Peyer's patch (tissue), 4 donors: ENCODE measurements at places on chromosomes 3 and 15.
A peak's percentile ranks its signal among the peaks of the same experiment; 100 is the strongest.

GRCh38 chr3:106573605-106574004 lies 704.8 kb upstream of the CBLB start:
- no peak for DNase-seq

DNA sequence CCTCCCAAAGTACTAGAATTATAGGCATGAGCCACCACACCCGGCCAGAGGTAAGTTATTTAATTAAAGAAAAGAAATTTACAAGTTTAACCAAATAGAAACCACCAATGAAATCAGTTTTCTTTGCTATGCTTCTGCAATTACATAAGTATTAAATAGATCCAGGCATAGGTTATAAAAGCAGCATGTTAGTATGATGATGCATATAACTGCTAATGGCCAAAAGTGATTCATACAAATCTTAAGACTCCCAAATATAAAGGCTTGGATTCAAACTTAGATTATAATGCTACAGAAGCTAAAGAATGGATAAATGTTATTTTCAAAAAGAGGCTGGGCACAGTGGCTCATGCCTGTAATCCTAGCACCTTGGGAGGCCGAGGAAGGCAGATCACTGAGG lies 32.8 kb upstream of the HDC start:
- DNase-seq, result no peak

- no peak for DNase-seq
Measured at GRCh38 chr15:78850941-78851755, 21.5 kb upstream of the MORF4L1 start.

DNA sequence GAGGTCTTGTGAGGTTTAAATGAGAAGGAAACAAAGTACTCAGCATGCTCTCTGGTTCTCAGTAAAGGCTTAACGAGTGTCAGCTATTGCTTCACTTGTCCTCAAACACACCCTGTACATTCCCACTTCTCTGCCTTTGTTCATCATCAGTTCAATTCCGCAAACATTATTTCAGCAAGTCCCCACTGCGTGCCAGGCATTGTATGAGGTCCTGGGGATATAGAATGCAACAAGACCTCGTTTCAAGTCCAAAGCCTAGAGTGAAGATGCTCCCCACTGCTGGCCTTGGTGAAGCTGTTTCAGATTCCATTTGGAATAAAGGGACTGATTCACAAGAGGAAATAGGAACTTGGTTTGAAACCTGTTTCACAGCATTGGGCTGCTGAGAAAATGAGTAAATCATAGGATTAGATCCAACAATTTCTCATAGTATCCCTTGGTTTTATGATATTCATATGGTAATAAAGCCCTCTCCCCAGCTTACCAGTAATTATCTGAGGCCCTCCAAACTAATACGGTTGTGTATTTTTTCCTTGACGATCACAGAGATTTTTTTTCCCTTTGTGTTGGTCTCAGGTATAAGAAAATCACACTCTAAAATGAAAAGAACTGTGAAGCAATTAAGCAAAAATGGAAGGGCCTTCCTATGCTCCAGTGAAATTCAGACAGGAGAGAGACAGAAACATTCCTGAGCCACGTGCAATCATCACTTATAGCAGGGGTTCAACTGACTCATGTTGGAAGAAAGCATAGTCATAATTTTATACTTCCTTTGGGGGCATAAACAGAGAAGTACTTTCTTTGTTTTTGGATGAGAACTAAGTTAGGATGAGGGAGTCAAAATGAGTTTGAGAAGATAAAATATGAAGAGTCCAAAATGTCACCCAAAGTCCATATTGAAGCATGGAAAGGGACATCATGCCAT lies 258.6 kb downstream of the RORA start:
- DNase-seq, result no peak

GRCh38 chr3:46866720-46867549 lies 3.7 kb upstream of the MYL3 start:
- DNase-seq, result peak; percentile 86

DNA sequence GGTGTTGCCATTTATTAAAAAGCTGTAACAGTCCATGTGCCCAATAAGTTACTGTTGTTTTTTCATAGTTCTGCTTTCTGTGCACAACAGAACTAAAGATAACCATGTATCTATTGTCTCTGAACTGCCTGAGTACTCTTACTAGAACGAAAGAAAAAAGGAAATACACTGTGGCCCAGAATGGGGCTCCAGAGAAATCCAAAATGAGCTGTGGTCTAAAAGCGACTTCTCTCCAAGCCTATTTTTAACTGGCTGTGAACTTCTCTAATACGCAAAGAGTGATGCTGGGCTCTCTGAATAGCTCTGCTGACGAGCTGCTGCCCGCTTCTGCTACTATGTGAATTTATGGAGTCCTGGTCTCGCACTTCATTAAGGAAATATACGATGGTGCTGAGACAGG lies 56.2 kb upstream of the LPP start:
- no peak for DNase-seq

GRCh38 chr3:197847866-197848401 lies 56.9 kb downstream of the LRCH3 start:
- DNase-seq, result no peak

DNA sequence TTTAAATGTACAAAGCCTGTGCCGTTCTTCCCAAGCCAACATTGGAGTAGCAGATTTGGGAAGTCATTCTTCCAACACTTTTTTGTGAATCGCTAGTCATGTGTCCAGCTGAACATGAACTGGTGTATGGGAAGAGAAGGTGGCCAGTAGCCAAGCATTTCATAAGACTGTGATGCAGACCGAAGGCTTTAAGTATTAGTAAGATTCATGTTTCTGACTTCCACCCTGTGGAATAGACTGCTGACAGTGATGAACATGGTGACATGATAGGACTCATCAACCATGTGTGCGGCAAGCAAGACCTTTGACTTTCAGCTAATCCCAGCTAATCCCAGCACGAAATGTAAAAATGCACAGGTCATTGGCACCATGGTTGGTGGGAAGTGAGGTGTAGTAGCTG lies 48.3 kb upstream of the THSD4 start:
- DNase-seq, result no peak

- no peak for DNase-seq
Measured at GRCh38 chr3:56124546-56124945, 343.7 kb downstream of the ERC2 start.

DNA sequence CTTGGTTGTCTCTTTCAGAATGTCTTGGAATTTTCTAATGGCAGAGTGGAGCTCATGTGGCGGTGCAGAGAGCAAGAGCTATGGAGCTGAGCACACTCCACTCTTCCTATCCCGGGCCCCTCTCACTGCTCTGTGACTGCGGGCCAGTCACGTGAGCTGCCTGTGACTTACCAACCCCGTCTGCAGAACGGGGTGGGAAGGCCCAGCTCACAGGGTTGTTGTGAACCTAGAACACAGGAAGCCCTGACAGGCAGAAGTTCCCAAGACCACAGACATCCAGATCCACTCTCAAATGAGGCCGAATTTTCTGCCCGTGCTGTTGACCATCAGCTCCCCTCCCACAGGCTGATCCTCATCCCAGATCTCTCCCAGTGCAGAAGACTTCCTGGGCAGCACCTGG lies 35.5 kb upstream of the PLXNA1 start:
- no peak for DNase-seq

- no peak for DNase-seq
Measured at GRCh38 chr15:85125056-85125661, 143.5 kb downstream of the PDE8A start.

GRCh38 chr15:45169608-45170480 lies 17.9 kb downstream of the SHF start:
- no peak for DNase-seq

GRCh38 chr3:44845528-44846520 lies 15.9 kb upstream of the TMEM42 start:
- no peak for DNase-seq

DNA sequence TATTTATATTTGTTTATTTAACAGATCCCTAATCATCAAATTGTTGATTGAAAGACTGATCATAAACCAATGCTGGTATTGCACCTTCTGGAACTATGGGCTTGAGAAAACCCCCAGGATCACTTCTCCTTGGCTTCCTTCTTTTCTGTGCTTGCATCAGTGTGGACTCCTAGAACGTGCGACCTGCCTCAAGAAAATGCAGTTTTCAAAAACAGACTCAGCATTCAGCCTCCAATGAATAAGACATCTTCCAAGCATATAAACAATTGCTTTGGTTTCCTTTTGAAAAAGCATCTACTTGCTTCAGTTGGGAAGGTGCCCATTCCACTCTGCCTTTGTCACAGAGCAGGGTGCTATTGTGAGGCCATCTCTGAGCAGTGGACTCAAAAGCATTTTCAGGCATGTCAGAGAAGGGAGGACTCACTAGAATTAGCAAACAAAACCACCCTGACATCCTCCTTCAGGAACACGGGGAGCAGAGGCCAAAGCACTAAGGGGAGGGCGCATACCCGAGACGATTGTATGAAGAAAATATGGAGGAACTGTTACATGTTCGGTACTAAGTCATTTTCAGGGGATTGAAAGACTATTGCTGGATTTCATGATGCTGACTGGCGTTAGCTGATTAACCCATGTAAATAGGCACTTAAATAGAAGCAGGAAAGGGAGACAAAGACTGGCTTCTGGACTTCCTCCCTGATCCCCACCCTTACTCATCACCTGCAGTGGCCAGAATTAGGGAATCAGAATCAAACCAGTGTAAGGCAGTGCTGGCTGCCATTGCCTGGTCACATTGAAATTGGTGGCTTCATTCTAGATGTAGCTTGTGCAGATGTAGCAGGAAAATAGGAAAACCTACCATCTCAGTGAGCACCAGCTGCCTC lies 14.7 kb downstream of the THBS1 start:
- DNase-seq, result no peak

- DNase-seq, result peak; percentile 72
Measured at GRCh38 chr15:100849021-100849854, 30.4 kb upstream of the ALDH1A3 start.

DNA sequence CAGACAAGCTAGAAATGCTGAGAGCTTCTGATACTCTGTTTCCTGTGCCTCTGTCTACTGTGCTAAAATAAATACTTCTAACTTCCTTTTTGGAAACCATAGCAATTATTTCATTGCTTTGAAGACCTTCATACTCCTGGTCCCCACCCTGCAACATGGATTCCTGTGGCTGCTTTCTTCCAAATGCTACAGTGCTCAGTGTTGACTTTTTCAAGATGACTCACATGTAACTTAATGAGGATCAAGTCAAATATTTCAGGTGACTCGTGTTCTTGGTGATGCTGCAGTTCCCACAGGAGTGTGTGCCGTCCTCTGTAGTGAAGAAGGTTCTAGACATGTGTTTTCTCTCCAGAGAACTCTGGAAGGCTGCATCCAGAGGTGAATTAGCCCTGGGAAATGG lies 288.6 kb downstream of the CLSTN2 start:
- DNase-seq, result no peak

DNA sequence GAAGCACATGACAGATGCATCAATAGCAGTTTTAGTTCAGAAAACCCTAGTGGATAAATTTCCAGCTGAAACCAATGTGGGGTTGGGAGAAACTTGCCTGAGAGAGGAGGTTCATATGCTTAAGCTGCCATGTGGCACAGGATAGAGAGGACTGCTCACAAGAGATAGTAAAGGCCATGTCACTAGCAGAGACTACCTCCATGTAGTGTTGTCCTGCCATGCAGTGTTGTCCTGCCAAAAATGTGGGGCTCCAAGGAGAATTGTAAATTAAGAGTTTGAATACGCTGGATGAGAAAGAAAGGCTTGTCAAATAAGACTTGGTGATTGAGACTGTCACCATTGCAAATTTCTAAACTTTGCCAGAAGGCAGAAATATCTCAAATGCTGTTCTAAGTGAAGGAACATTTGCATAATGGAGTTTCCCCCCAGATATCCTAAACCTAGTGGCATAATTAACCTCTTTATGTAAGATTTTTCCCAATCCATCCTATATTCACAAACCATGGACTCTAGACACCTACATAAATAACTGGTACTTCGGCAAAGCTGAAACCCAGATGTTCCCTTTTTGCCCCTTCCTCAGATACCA lies 938.3 kb upstream of the ALCAM start:
- no peak for DNase-seq

- no peak for DNase-seq
Measured at GRCh38 chr15:99121691-99122410, 17.0 kb downstream of the SYNM start.

- no peak for DNase-seq
Measured at GRCh38 chr15:25800761-25801515, 62.2 kb downstream of the ATP10A start.

GRCh38 chr3:152299249-152299976 lies 30.7 kb downstream of the MBNL1 start:
- no peak for DNase-seq

- no peak for DNase-seq
Measured at GRCh38 chr15:31516874-31517273, 190.2 kb downstream of the KLF13 start.

DNA sequence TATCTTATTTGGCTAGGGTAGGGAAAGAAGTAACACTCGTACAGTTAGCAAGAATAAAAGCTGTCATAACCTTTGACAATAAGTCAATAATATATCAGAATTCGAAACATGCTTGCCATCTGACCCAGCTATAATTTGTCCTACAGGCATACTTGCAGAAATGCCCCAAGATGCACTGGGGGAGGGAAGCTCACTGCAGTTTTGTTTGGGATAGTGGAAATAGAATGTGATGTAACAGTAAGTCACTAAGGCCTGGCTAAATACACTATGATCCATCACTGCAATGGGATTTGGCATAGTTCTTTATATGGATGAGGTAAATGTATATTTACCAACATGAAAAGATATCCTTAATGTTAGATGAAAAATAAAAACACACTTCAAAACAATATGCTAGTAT lies 25.5 kb upstream of the TMOD3 start:
- DNase-seq, result no peak

DNA sequence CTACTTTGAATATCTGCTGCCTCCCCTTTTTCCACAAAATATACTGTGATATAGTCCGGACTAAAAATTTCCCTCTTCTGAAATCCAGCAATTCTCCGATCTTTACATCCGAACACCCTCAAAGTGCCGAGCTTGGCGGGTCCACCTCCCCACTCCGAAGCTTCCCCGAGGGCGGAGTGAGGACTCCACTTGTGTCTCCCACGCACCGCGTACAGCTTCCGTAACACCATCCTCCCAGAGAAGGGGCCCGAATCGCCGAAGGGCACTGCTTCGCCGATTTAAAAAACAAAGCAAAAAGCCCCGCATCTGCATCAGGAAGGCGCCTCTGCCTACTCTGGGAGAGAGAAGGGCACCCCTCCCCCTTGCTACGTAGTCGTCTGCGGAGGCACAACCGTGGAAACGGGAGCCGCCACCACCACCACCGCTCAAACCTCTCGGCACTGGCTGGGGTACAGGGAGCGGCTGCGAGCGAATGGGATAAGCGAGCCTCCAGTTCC lies 551 bp downstream of the NCBP2 start:
- no peak for DNase-seq

DNA sequence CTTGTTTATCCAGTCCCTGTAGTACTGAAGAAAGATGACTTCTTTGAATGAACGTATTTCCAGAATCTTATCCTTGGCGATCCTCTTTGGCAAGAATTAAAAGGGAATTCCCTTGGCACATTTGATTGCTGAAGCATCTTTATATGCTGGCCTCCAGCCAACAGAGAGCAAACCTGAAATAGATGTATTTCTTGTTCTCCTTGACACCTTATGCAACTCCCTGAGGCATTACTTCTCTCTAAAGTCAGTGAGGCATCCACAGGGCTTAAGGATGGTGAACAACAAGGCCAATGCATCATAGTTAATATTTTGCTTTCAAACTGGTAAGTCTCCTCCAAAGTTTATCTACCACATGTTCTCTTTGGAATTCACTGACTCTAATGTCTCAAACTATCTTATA lies 450.9 kb upstream of the THRB start:
- no peak for DNase-seq
